ENCODE measurements at places on chromosomes 4 and X.

GRCh38 chr4:930028-930551 lies 2.0 kb downstream of the GAK start:
- DNase-seq, result peak; percentile 28

- DNase-seq, result no peak
These were observed 109.4 kb upstream of the MAP3K15 start for GRCh38 chrX:19624739-19625138.

DNA sequence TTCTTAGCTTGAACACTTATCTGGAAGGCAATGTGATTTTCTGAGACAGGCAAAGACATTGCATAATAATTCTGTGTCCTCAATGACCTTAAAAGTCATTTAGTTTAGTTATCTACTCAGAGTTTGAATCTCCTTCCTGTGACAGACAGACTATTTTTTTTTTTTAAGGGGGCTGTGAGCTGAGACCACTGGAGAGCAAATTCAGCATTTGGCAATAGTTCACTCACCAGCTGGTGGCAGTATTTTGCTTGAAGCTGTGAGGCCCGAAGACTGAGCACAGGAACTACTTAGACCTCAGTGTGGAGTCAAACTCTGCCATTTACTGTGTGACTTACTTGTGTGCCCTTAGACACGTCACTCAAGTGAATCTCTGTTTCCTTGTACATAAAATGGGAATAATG lies 22.9 kb upstream of the CPE start:
- DNase-seq, result no peak

DNA sequence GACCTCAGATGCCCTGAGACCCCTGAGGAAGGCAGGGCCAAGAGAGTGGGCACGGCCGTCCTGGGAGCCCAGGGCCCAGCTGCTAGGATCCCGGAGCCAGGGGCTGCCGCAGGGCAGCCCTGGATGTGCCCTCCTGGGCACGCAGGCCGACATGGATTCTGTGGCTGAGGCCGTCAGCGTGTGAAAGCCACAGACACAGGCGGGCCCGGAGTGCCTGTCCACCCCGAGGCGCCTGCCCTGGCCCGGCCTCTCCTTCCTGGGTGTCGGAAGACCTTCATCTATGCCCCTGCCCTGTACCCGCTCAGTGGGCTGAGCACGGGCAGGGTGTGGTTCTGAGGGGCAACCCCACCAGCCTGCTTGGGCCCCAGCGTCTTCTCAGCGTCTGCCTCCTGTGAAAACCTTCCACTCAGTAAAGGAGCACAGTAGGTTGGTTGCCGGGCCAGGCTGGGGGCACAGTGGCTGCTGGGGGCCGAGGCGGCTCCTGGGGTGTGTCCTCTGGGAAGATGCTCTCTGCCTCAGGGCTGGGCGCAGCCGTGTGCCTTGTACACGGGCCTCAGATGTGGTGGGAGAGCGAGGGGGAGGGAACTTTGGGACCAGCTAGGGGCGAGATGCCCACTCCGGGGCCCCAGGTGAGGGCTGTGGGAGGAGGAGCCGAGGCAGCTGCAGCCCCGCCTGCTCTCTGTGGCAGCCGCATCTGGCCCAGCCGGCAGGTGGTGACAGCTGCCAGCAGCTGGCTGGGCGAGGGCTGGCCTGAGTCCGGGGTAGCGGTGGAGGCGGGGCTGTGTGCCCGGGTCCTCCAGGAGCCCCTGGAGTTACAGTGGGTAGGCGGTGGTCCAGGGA lies 20.8 kb downstream of the FGFRL1 start:
- DNase-seq, result no peak

DNA sequence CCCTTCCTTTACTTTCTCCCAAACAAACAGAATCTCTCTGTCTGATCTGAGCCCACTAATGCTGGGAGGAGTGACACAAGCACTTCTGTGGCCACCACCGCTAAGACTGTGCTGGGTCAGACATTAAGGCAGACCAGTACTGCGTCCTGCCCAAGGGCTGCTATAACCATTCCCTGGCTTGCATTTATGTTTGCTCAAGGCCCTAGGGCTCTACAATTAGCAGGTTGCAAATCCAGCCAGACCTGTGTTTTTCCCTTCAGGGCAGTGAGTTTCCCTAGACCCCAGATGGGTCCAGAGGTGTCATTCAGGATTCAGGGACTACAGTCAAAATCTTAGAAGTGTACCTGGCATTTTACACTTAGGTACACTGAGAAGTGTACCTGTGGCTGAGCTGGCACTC lies 89.7 kb downstream of the SPANXN4 start:
- DNase-seq, result no peak

- DNase-seq, result no peak
These were observed 96.2 kb upstream of the ANK2 start for GRCh38 chr4:112953262-112953661.

- no peak for DNase-seq
These were observed 190.8 kb upstream of the NUDT6 start for GRCh38 chr4:123113155-123113554.

GRCh38 chr4:76570141-76570973 lies 135.3 kb downstream of the SHROOM3 start:
- DNase-seq, result no peak

DNA sequence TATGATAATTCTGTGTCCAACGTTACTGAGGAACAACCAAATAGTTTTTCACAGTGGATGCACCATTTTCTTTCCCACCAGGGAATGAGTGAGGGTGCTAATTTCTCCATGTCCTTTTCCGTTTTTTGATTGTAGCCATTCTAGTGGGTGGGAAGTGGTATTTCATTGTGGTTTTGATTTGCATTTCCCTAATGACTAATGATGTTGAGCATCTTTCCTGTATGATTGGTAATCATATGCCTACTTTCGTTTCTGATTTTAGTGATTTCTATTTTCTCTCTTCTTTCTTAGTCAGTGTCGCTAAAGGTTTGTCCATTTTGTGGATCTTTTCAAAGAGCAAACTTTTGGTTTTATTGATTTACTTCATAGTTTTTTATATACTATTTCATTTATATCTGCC lies 32.1 kb upstream of the TEX13D start:
- DNase-seq, result no peak

DNA sequence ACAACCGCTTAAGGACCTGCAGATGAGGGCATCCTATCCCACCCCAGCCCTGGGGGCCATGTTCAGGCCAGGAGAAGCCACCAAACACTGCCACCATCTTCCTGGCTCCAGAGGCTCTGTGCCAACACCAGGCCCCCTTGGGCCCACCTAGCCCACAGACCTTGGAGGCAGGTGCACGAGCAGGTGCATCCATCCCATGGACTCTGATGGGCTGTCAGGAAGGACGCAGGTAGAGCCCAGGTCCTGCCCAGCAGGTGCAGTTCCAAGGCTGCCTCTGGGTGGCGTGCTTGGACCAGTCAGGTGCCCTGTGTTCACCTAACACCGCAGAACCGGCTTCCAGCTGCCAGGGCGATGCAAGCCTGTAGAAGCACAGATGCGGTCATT lies 22.8 kb upstream of the PDE6B start:
- peak; percentile 34 for DNase-seq

- DNase-seq, result no peak
These were observed 40.1 kb upstream of the MSANTD1 start for GRCh38 chr4:3208826-3209225.

DNA sequence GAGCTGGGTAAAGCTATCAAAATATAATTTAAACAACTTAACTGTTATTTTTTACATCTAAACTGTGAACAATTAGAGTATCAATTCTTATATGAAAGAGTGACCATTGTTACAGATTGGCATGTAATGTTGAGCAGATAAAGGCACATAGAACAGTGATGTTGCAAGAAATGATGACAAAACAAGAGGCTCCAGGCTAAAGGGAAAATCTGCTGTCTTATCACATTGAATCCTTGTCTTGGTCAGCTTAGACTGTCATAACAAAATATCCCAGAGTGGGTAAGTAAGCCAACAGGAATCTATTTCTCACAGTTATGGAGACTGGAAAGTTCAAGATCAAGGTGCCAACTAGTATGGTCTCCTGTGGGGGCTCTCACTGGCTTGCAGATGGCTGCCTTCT lies 154.1 kb upstream of the PPP3CA start:
- DNase-seq, result no peak

GRCh38 chr4:4323705-4324534 lies 33.9 kb downstream of the ZBTB49 start:
- DNase-seq, result no peak

- no peak for DNase-seq
These were observed 16.8 kb upstream of the HSD17B13 start for GRCh38 chr4:87339440-87339839.

DNA sequence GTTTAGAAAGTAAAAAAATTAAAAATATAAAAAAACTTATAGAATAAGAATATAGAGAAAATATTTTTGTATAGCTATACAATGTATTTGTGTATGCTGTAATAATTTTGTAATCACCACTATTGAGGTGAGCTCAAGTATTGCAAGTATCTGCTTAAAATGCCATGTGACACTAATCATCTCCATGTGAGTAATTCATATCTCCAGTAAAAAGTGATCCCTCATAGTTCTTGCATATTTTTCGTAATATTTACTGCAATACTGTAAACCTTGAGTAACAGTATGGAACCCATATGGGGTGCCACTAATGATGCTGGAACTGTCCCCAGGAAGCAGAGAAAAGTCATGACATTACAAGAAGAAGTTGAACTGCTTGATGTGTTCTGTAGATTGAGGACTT lies 43.2 kb upstream of the HUWE1 start:
- no peak for DNase-seq

- DNase-seq, result peak; percentile 79
These were observed at the start of gene ZNF41 for GRCh38 chrX:47482512-47483305. TSS of gene ZNF41 (minus strand) at chrX:47483222. CDS start at chrX:47467481, 15,741 bp downstream.

DNA sequence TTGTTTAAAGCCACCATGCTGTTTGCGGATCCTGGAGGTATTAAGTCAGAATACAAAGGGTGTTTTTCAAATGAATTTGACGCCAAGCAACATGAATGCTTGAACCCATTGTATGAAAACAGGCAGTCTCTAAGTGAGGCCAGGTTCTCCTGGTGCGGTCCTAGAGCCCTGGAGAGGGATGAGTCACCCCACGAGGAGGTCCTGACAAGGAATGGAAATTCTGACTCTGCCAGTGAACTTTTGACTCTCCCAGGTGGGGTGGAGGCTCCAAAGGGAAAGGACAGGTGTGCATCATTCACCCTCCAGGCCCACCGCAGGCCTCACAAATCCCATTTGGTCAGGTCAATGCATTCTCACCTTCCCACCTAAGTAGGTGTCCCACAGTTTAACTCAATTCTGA lies 1.5 kb downstream of the TRIM2 start:
- DNase-seq, result peak; percentile 20

GRCh38 chr4:14478504-14478903 lies 523.8 kb upstream of the CPEB2 start:
- DNase-seq, result no peak

GRCh38 chrX:101659601-101660063 lies at the start of gene ARMCX2:
TSS of gene ARMCX2 (minus strand) at chrX:101659850. CDS start at chrX:101657588, 2,262 bp downstream.
- no peak for DNase-seq

DNA sequence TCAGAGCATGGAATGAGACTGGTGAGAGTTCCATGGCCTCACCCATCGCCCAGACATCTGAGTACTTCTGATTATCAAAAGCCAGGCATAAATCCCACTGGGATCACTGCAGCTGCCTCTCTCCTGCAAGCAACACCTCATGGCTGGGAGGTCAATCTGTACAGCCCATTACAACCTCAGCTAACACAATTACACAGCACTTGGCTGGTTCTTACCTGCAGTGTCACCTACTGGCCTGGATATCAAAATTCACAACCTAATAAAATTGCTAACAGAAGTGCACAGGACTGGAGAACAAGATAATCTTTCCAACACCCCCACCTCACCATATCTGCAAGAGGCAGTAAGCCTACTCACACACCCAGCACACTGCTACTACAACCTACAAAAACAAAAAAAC lies 341.7 kb upstream of the NDST3 start:
- DNase-seq, result no peak

- no peak for DNase-seq
These were observed 262.5 kb downstream of the FBXW7 start for GRCh38 chr4:152273343-152273742.

Measured in activated CD4-positive, alpha-beta memory T cell treated with anti-CD3 and anti-CD28 coated beads, Interleukin-2, amount 10 ng/mL, durations not matched to agents 7 days and 5 days (primary cell).